ENCODE measurements at places on chromosomes 2 and 18.

GRCh38 chr2:150476809-150477302 lies 10.6 kb downstream of the RND3 start:
- DNase-seq: peak; percentile 45

DNA sequence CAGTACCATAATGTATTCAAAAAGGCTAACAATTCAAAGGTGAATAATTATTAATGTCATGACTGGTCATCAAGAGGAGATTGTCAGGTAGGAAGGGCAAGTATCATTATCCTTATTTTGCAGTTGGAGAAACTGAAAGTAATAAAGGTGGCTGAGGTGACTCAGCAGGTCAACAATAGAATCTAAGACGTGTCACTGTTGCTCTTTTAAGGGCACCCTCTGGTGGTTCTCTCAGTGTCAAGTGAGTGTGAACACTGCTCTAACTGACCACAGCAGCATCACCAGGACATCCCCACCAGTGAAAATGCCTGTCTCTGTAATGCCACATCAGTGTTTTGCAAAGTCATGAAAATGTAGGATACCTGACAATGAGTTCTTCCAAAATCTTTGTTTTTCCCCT lies 69.7 kb downstream of the DCC start:
- DNase-seq: no peak

- no peak for DNase-seq
These were observed 124.3 kb downstream of the TMEM18 start for GRCh38 chr2:552906-553305.

GRCh38 chr2:37671816-37672103 lies 318 bp upstream of the CDC42EP3 start:
- no peak for DNase-seq

- peak; percentile 73 for DNase-seq
These were observed 35.1 kb upstream of the RASGRP3 start for GRCh38 chr2:33441235-33441810.

DNA sequence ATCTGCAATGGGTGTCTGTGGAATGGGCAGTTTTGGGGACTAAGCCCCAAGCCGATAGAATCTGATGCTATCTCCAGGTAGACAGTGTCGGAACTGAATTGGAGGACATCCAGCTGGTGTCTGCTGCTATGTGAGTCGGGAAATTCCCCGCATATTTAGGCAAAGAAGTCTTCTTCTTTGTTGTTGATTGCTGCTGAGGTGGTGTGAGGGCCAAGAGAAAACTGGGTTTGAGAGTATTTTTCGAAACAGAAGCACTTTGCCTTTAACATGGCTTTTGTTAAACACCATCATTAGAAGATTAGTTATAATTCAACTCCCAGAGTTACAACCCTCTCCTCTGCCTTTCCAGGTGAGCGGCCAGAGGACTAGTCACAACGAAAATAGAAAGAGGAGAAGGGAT lies 49.4 kb upstream of the ACTR3 start:
- DNase-seq: no peak

DNA sequence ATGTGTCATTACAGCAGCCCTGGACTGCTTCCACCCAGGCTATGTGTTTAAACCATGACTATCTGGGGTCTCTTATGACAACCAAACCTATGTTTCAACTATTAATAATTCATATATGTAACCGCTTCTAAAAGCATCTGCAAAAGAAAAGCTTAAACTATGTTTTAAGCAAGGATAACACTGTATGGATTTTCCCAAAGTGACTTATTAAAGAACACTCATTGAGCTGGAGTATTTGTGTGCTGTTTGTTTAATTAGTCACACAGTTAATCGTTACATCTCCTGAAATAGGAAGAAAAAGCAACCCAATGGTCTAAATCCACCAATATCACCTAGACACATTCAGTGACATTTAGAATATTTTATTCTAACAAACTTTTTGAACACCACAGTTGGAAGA lies 51.3 kb downstream of the TMEM163 start:
- DNase-seq: no peak

DNA sequence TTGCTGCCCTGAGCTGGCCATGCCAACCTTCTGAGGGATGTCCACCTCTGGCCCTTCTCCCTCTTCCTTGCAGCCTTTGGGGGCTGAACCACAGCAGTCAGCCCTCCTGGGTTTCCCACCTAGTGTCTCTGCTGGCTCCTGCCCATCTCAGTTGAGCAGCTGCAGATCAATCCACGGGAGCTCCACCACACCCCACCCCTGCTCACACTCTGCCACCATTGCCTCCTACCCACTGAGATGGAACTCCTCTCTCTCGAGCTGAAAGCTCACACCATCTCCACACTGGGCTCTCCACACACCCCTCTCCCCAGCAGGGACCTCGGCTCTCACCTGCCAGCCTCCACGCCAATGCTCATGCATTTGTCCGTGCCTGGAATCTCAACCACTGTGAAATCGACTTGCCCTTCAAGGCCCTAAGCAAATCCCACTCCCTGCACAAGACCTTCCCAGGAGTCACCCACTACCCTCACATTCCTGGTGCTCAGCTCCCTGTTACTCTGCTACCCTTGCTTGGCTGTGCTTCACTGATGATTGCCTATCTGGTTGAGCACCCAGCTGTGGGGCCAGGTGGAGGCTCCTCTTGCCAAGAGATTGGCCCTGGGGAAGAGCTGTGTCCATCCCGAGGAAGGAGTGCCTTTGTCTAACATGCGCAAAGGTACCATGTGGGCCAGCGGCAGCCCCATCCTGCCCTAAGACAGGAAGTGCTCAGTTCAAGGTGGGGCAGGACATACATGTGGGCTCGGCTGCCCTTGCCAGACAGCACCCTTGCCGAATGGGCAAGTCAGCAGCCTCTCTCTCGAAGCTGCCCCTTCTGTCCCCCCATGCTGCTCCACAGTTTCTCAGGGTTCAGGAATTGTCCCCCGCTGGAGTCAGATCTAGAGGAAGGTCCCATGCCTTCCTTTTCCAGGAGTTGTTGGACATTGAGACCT lies 208.7 kb downstream of the CYP26B1 start:
- no peak for DNase-seq

DNA sequence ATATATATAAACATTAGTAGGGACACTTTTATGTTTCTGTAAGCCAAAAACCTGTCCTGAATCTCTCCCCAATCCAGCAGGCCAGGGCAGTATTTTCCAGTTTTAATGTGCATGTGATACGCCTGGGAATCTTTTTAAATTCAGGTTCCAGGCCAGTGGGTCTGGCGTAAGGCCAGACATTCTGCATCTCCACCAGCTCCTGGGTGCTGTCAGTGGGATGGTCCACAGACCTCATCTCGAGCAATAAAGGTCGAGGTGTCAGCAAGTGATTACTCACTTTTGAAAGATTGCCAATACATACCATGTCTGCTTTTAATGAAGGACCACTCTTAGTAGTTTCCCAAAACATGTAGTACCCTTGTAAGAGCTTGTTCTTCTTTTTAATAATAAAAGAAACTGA lies 189.9 kb upstream of the SH3BP4 start:
- no peak for DNase-seq

DNA sequence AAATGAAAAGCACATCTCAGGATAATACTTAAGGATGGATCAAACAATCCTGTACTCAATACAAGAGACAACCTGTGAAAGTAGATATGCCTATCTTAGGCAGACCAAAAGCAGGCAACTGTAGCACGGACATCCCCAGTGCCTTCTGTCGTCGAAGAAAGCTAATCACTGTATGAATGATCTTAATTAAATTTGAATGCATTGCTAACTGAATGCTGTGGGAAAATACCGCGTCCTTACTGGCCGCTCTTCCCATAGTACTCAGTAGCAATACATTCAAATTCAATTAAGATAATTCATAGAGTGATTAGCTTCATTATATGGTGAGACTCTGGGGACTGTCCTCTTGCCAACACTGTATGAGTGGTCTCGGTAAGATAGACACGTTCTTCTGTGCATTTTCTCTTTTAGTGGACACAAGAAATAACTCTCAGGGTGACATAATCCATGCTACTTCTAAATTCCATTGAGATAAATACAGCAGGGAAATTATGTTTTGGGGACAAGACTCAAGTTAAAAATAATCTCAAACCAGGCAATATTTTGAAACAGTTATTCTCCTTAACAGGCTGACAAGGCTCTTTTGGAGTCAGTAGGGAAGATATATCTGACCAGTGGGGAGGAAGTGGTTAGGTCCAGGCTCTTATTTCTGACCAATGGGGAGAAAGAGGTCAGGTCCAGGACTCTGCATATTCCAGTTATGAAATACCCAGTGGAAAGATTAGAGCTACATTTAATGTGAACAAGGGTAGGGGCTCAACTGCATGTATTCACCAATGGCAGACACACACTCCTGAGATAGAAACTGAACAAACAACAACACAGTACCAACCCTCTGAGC lies 97.3 kb downstream of the DOCK10 start:
- no peak for DNase-seq

DNA sequence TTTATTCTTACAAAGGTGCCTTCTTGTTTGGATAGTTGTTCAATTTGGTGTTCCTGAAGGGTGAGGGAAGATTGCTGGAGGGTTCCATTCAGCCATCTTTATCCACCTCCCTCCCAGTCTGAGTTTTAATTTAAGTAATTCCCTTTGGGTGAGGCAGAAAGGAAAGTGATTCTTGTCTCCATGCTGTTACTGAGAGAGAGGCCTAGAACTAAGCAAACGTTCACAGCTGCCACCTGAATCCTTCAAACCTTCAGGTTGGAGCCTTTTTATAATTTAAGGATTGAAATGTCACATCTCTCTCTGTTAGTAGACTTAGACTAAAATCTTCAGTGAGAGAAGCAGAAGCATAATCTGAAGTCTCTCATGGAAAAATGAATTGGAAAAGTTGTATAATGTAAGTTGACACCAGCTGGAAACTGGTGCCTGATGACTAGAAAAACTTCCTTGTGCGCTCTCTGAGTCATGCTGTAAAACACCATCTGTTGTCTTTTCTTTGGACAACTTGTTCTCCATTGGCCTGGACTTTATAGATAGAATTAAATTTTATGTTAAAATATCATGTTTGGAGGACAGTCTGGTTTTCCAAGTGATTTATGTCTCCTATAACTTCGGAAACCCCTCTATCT lies 14.6 kb downstream of the STRADB start:
- DNase-seq: peak; percentile 72

DNA sequence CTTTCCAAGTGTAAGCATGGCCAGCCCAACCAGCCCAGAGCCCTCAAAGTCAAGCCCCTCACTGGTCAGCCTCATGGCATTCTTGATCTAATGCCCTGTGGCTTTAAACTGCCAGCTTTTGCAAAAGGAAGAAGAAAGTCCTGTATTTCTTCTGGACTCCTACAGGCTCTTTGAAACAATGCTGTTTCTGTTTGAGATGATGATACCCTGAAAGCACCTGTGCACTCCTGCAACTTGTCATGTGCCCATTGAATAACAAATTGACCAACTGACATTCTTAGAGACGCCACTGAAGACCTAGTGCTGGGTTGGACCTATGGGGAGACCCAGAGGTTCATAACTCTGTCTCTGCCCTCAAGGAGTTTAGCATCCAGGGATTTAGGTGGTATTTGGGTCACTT lies 82.0 kb upstream of the MSH2 start:
- DNase-seq: no peak

DNA sequence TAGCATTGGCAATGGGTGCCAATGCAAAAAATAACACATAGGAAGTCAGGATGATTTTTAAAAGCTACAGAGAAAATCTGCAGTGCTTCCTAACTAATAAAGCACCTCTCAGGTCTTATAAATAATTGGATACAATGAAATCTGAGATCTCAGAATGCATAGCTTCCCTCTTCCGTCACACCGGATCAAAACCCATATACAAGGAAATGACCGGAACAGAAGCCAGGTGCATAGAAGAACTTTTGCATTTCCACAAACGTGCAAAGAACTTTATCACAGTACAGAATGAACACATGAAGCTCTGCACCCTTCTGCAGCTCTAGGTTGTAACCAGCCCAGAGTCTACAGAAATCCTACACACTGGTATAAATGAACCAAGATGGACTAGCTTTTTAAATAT lies 145.4 kb downstream of the TCF4 start:
- no peak for DNase-seq
